ENCODE measurements at places on chromosomes 5 and 9. TPM values are rescaled to one million over a fixed set of nuclear protein-coding genes. Genes with fewer than 3 reads are reported as not detected.

Gene PAEP
- total RNA-seq: not detected

Gene NR5A1
- total RNA-seq: not detected

Gene LCN9
- not detected for total RNA-seq

Gene SLC34A3
- total RNA-seq: not detected

Gene NUDT12
- 10.8 TPM for total RNA-seq

Gene AK8
- total RNA-seq: 0.53 TPM

Gene ARID3C
- total RNA-seq: 0.36 TPM

Gene IFNA2
- not detected for total RNA-seq

Gene CTNND2
- total RNA-seq: not detected

Gene SOWAHA
- under 0.01 TPM for total RNA-seq

Gene CNTFR
- total RNA-seq: not detected

Gene RAB14
- 38.3 TPM for total RNA-seq

Gene PCDHB12
- 0.46 TPM for total RNA-seq

Gene C8G
- total RNA-seq: 0.72 TPM

Gene MAT2B
- total RNA-seq: 38.9 TPM

Gene PRUNE2
- total RNA-seq: 135 TPM

Gene SPATA31A7
- not detected for total RNA-seq

Gene TSSK1B
- total RNA-seq: 0.46 TPM

Gene NKD2
- total RNA-seq: 3.5 TPM

Gene CDC26
- 16.0 TPM for total RNA-seq

Gene PCDHB11
- total RNA-seq: 0.69 TPM

Gene ADCY2
- not detected for total RNA-seq

Gene PCDHB13
- 0.59 TPM for total RNA-seq

Gene BOD1
- 80.5 TPM for total RNA-seq

Gene NEUROG1
- total RNA-seq: not detected

Gene SUSD3
- not detected for total RNA-seq

Gene PCDHGB7
- total RNA-seq: 14.7 TPM

Gene SLC6A3
- not detected for total RNA-seq

Gene SPINK1
- total RNA-seq: 0.66 TPM

Gene MEGF9
- 15.8 TPM for total RNA-seq

Gene MSMP
- 0.43 TPM for total RNA-seq

Gene PCDHB9
- 0.40 TPM for total RNA-seq

Gene MORN5
- total RNA-seq: not detected

Gene CDH9
- total RNA-seq: not detected

Gene NMUR2
- not detected for total RNA-seq

Gene ANXA2R
- total RNA-seq: 1.8 TPM

Gene PCDHA12
- total RNA-seq: 0.33 TPM

Gene IL3
- not detected for total RNA-seq

Gene ZNG1E
- total RNA-seq: 18.7 TPM

Gene SLC1A1
- total RNA-seq: 25.8 TPM

Gene CA9
- total RNA-seq: 181 TPM

Gene IFNA13
- not detected for total RNA-seq

Gene TAF1L
- total RNA-seq: under 0.01 TPM

Gene CEL
- 0.20 TPM for total RNA-seq

Gene PHF24
- 0.10 TPM for total RNA-seq

Gene GDNF
- 0.13 TPM for total RNA-seq

Gene ACTBL2
- total RNA-seq: 0.03 TPM

Gene PROB1
- 1.3 TPM for total RNA-seq

Gene WDR31
- total RNA-seq: 5.0 TPM

Gene BAAT
- total RNA-seq: 0.07 TPM

Gene FOXI1
- not detected for total RNA-seq

Gene DDX4
- total RNA-seq: not detected

Gene SPINK7
- total RNA-seq: not detected
